ENCODE measurements at places on chromosomes 7 and 10.
A peak's percentile ranks its signal among the peaks of the same experiment; 100 is the strongest.

GRCh38 chr10:5284311-5285057, 80.3 kb upstream of the UCN3 start:
- DNase-seq, result peak; percentile 20

GRCh38 chr7:156461881-156462665, 178.5 kb upstream of the RNF32 start:
- no peak for DNase-seq

GRCh38 chr7:5693529-5693928, 87.9 kb downstream of the RNF216 start:
- DNase-seq, result no peak

GRCh38 chr10:66565999-66566398, 359.8 kb upstream of the LRRTM3 start:
- DNase-seq, result no peak

- no peak for DNase-seq
Measured at GRCh38 chr10:104123397-104123796, 1.4 kb downstream of the SFR1 start.

GRCh38 chr10:94402843-94403379, 570 bp downstream of the TBC1D12 start:
- DNase-seq, result no peak

GRCh38 chr10:115827231-115828009, 445.6 kb downstream of the GFRA1 start:
- no peak for DNase-seq

GRCh38 chr7:104980841-104981671, 32.9 kb upstream of the KMT2E start:
- DNase-seq, result peak; percentile 67
